GM23248 (cell line): ENCODE measurements at places on chromosomes 13 and 19. TPM values are rescaled to one million over a fixed set of nuclear protein-coding genes. Genes with fewer than 3 reads are reported as not detected.

The GRK1 gene
- total RNA-seq, result not detected in 2 replicates

GRCh38 chr19:43667876-43668405 is 2.0 kb downstream of the PLAUR start:
- peaks cover 16% of the 10 kb centered on the region for H3K4me1 ChIP-seq
- peak overlapping the region; percentile 70 for H3K4me3 ChIP-seq
- H3K27me3 ChIP-seq, result no peaks in the 10 kb centered on the region
- no peak for DNase-seq

The CALM3 gene
- 229 and 271 TPM in 2 replicates for total RNA-seq

GRCh38 chr19:15126131-15126910 is 19.1 kb downstream of the SYDE1 start:
- H3K4me1 ChIP-seq, result peaks cover 10% of the 10 kb centered on the region; the same call in 1 of the 2 replicates
- peak; percentile 30 for DNase-seq
- H3K27ac ChIP-seq, result 0 out of 2 replicates have a peak overlapping the region, but pooled peaks have one; percentile 3
- H3K36me3 ChIP-seq, result no peaks in the 10 kb centered on the region; the same call in 1 of the 2 replicates
- no peaks in the 10 kb centered on the region for H3K27me3 ChIP-seq
- peak overlapping the region; percentile 80 for H3K4me3 ChIP-seq

DNA sequence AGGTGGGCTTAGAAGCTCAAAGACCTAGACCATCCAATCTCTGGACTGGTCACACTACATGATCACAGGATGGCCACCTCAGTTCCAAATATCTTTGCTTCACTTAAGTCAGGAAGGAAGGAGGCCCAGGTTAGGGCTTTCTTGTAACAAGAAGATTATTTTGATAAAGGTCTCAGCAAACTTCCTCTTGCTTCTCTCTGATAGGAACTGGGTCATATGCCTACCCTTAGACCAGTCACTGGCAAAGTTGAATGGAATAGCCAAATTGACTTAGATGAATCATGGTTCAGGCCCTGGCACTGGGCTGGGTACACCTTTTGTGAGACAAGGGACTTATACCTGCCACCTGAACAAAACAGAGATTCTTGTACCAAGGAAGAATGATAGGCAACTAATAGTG is 11.0 kb downstream of the FRY start:
- no peak for DNase-seq
- no peak overlapping the region for H3K27ac ChIP-seq
- no peaks in the 10 kb centered on the region for H3K36me3 ChIP-seq

GRCh38 chr13:45700971-45701900 is 884 bp upstream of the CBY2 start:
- no peak overlapping the region for H3K4me3 ChIP-seq
- H3K36me3 ChIP-seq, result no peaks in the 10 kb centered on the region
- peaks cover 46% of the 10 kb centered on the region for H3K27me3 ChIP-seq
- DNase-seq, result no peak
- peaks cover 8% of the 10 kb centered on the region; the same call in 1 of the 2 replicates for H3K4me1 ChIP-seq

GRCh38 chr19:58409010-58409790 is 751 bp downstream of the ZNF584 start:
- peak overlapping the region; percentile 91 for H3K4me3 ChIP-seq
- H3K4me1 ChIP-seq, result 0 out of 2 replicates have a peak, but pooled peaks cover 11% of the 10 kb centered on the region
- peak overlapping the region; percentile 59 for H3K27ac ChIP-seq
- no peaks in the 10 kb centered on the region for H3K27me3 ChIP-seq
- H3K36me3 ChIP-seq, result no peaks in the 10 kb centered on the region

DNA sequence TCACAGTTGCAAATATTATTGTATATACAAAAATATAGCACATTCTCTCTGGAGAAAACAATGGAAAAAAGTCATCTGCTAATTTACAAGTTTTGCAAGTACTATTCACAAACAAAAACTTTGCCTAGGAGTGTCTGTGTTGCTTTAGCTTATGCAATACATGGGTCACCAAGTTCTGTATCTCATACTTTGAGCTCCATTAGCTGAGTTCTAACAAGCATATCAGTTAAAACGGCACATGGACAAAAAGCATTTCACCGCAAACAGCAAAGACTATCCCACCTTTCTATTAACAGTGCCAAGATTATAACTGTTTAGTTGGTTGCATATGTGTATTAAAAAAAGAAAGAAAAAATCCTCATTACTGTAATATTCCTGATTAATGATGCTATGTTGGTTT is 4.6 kb downstream of the SPRY2 start:
- H3K4me1 ChIP-seq, result peaks cover 28% of the 10 kb centered on the region
- peak overlapping the region; percentile 100 for H3K4me3 ChIP-seq
- H3K27ac ChIP-seq, result peak overlapping the region; percentile 95
- H3K36me3 ChIP-seq, result peaks cover 30% of the 10 kb centered on the region

GRCh38 chr13:59452189-59452890 is 711.4 kb downstream of the DIAPH3 start:
- H3K27ac ChIP-seq, result no peak overlapping the region
- H3K36me3 ChIP-seq, result no peaks in the 10 kb centered on the region
- no peaks in the 10 kb centered on the region for H3K4me1 ChIP-seq
- DNase-seq, result no peak

GRCh38 chr19:21482863-21483276 is 22.5 kb upstream of the ZNF429 start:
- H3K27me3 ChIP-seq, result no peaks in the 10 kb centered on the region
- no peaks in the 10 kb centered on the region for H3K4me1 ChIP-seq
- no peaks in the 10 kb centered on the region for H3K36me3 ChIP-seq

GRCh38 chr19:37902668-37903067 is 3.7 kb downstream of the WDR87 start:
- H3K4me1 ChIP-seq, result no peaks in the 10 kb centered on the region
- H3K27me3 ChIP-seq, result no peaks in the 10 kb centered on the region
- no peak overlapping the region for H3K27ac ChIP-seq
- DNase-seq, result peak; percentile 87
- no peaks in the 10 kb centered on the region for H3K36me3 ChIP-seq
- no peak overlapping the region for H3K4me3 ChIP-seq

DNA sequence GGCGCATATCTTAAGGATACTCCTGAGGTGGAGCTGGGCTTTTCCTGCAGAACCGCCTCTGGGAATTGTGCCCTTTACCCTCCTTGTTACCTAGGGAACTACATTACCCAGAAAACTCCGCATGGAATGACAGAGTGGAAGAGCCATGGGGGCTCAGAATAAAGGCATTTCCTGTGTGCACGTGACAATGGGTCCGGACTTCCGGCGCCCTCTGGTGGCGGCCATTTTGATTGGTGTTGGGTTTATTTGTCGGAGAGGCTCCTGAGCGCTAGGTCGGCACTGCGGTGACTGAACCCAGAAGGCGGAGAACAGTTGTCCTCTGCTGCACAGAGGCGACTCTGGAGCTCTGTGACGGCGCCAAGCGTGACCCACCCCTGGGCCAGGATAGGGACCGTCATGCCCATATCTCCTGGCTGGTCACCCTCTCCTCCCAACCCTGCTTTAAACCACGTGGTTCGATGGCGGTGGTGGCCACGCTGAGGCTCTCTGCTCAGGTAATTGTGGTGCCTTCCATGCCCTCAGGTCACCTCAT is at the start of gene ZNF587B:
Gene ZNF587B, plus strand, starts transcription at position 229 of the 532 bp plus-strand sequence. Its CDS starts 230 bp downstream, at position 459.
- no peaks in the 10 kb centered on the region for H3K36me3 ChIP-seq
- peak within 1 kb of the TSS; percentile 31; the same call in 1 of the 2 replicates for H3K27ac ChIP-seq
- H3K27me3 ChIP-seq, result no peaks in the 10 kb centered on the region
- peak within 1 kb of the TSS; percentile 64 for H3K4me3 ChIP-seq

The PGLYRP1 gene
- not detected in 2 replicates for total RNA-seq

- DNase-seq, result no peak
- no peaks in the 10 kb centered on the region for H3K36me3 ChIP-seq
- peaks cover 10% of the 10 kb centered on the region for H3K27me3 ChIP-seq
- no peaks in the 10 kb centered on the region for H3K4me1 ChIP-seq
These were observed 4.1 kb downstream of the ZNF536 start for GRCh38 chr19:30376272-30376671.

The NXNL1 gene
- not detected in 2 replicates for total RNA-seq

The CYTH2 gene
- total RNA-seq, result 80.7 and 86.0 TPM in 2 replicates

The MADCAM1 gene
- 0.54 TPM in 1 of 2 replicates, not detected in the other for total RNA-seq

DNA sequence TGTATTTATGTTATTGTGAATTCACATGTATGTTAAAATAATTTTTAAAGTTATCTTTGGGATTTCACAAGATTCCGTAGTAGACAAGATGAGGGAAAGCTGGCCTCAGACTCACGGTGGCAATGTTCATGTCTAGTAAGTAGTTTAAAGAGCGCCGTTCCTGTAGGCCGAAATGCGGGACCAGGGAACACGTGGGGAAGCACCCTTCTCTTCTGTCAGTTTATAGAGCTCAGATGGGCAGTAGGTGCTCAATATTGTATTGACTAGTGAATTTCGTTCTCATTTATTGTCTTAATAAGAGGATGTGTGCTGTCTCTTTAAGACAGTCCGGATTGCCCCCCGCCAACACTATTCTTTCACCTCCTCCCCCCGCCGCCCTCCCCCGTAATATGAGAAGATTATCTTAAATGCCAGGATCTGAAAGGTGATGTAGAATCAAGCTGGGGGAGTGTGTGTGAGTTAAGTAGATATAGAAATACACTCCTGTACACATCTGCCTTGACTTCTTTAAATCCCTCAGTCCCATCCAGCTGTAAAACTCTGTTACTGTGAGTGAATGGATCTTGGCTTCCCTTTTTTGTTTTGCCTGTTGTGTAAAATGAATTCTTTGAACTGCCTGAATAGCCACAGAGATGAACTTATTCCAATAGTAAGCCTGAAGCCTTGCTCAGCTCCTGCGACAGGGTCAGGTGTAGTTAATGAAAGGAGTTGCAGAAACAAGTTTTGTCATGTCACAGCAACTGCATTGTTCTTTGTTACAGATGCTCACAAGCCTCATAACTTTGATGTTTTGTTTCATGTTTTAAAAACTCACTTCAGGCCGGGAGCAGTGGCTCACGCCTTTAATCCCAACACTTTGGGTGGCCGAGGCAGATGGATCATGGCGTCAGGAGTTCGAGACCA is 1.3 kb downstream of the LAMP1 start:
- peak overlapping the region; percentile 84 for H3K4me3 ChIP-seq
- no peaks in the 10 kb centered on the region for H3K27me3 ChIP-seq
- no peaks in the 10 kb centered on the region for H3K36me3 ChIP-seq
- peak overlapping the region; percentile 66 for H3K27ac ChIP-seq

GRCh38 chr13:113584205-113584869 is at the start of gene TFDP1:
TFDP1 (plus strand) TSS chr13:113584753; CDS start chr13:113585838, 1,085 bp downstream.
- peak within 1 kb of the TSS; percentile 79 for H3K4me3 ChIP-seq
- no peak within 1 kb of the TSS for H3K27ac ChIP-seq
- peaks cover 5% of the 10 kb centered on the region; the same call in 1 of the 2 replicates for H3K4me1 ChIP-seq
- H3K27me3 ChIP-seq, result no peaks in the 10 kb centered on the region
- 0 out of 2 replicates have a peak, but pooled peaks cover 3% of the 10 kb centered on the region for H3K36me3 ChIP-seq
